ENCODE measurements at places on chromosomes 11 and 22.

DNA sequence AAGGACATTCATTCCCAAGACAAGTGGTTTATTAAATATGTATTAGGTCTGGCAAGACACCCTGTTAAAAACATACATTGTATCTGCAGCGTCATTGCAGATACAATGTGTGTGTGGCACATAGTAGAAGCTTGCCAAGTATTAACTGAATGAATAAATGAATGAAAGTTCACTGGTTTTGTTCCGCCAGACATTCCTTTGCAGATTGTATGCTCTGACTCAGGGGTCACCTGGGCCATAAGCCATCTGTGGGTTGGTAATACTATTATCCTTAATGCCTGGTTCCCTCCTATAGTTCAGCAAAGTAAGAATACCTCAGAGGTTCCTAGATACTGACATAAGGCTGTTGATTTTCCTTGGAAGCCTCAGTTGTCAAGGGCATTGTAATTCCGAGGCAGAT, 377.3 kb upstream of the CCDC90B start:
- peak; percentile 22 for DNase-seq

DNA sequence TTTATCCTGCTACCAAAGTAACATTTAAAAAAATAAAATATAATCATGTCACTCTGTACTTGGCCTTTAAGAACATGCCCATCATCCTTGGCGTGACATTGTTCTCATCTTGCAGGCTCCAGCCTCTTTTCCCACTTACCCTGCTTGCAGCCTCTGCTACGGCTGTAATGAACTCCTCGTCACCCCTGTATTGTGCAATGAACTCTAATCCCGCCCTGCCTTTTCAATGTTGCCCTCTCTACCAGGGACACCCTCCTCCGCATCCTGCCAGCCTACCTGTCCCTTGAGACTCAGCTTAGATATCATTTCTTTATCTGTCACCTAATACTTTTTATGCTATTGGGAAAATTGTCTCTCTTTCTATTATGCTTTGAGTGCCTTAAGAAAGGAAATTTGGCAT, 12.6 kb upstream of the MMP20 start:
- DNase-seq, result no peak

GRCh38 chr11:63592975-63593395, 21.2 kb downstream of the PLAAT3 start:
- peak; percentile 41 for DNase-seq

DNA sequence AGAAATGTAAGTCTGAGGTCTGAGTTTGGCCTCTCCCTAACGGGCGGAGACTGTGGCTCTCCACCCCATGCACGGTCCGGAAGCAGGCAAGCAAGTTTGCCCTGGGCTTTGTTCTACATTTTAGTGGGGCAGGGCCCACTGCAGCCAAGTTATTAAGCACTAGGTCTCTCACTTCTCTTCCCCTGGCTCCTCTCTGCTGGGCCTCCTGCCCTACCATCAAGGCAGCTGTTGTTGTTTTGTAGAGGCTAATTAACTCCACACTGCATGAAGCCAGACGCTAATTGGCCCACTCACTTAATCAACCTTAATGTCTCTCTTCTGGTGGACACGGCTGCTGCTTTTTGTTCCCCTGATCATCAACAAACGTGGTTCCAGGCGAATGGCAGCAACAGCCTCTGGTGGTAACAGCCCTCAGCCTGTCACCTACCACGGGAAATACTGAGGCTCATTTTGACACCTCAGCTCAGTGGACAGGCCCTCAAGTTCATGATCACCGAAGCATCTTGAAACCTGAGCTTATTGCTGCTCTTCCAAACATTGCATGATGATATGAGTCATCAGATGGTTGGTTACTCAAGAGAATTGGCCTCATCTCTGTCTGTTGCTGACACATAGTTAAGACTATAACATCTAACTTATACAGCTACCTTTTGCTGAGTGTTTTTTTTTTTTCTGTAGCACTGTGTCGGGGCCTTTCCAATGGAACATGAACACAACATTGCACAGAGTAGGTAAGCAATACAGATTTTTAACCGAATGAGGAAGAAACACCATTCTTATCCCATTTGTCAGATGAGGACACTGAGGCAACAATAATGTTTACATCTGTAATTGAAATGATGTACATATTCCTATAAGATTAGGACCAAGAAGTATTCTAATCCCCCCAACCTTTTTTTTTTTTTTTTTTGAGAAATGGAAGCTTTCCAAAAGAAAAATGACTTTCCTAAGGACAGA, 20.8 kb upstream of the LMO2 start:
- DNase-seq, result peak; percentile 96

DNA sequence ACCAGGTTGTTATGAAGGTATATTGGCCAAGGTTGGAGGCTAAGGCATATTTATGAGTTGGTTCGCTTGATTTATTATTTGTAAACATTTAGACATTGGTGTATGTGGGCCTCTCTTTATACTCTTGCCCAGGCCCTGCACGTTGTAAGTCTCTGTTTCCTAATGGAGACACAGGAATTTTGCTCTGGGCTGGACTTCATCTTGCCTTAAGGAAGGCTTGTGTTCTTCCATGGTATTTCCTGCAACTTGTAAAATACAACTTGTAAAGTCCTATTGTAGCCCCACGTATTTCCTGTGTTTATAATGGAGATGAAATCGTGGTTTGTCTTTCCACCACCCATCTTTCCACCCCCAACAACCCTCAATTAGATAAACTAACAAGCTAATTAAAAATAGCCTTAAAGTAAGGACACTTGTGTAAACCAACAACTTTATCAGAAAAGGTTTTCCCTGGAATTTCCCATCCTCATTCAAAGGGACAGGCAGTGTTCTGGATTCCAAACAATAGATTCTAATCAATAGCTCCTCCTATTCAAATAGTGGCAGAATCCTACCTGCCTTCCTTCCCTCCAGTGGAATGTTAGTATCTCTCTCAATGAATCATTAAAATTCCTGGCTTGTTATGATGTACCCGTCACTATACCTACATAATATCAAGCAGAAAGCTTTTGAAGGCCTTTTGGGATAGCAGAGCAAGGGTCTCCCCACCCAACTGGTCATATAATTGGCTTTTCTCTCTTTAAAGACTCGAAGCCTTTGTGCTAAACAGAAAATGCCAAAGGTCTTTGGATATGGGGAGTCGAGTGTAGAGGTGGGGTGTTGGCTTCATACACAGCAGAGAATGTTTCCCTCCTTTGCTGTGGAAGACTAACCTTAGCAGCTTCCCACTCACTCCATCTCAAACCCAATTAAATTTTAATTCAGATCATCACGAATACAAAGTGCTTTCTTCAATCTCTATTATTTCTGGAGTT, 77.1 kb downstream of the UBASH3B start:
- no peak for DNase-seq

DNA sequence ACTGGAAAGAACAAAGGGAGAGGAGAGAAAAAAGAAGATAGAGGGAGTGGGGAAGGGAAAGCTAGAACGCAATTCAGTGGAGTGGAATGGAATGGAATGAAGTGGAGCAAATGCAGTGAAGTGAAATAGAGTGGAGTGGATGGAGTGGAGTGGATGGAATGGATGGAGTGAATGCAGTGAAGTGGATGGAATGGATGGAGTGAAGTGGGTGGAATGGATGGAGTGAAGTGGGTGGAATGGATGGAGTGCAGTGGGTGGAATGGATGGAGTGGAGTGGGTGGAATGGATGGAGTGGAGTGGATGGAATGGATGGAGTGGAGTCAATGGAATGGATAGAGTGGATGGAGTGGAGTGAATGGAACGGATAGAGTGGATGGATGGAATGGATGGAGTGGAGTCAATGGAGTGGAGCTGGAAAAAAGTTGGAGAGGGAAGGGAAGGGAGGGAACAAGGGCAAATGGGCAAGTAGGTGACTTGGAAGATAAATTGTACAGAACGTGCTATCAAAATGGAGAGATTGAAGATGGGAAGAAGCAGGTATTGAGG, 13.9 kb downstream of the IFITM10 start:
- DNase-seq, result no peak

- no peak for DNase-seq
Measured at GRCh38 chr11:2308713-2309112, 6.9 kb downstream of the TSPAN32 start.

DNA sequence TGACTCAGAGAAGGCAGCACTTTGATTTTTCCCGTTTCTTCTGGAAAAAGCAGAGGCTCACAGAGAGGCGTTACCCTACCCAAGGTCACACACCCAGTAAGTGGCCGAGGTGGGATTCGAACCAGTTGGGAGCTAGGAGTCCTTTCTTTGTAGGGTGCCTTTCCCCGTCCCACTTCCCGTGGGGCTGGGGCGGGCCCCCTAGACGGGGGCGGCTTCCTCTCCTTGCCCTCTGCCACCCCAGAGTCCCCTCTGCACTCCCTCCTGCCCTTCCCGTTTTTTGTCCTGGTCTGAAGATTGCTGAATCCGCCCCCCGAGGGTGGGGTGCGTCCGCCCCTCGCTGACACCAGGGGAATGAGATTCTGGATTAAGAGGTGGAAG, 747 bp downstream of the TPCN2 start:
- no peak for DNase-seq

DNA sequence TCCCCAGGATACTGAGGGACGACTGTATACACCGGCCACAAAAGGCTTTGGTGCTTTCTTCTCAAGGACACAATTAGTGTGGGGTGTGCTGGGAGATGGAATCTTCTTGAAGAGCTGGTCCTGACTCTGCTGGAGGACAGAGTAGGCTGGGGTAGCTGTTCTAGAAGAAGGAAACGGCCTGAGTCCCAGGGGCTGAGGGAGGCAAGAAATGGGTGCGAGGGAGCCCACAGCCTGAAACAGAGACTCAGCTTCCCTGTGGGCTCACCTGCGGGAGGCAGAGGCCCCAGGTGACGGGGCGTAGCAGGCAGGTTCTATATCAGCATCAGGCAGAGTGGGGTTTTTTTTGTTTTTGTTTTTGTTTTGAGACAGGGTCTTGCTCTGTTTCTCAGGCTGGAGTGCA, 36.6 kb downstream of the PARVG start:
- DNase-seq, result no peak

GRCh38 chr11:86547727-86548126, 124.7 kb downstream of the ME3 start:
- no peak for DNase-seq

DNA sequence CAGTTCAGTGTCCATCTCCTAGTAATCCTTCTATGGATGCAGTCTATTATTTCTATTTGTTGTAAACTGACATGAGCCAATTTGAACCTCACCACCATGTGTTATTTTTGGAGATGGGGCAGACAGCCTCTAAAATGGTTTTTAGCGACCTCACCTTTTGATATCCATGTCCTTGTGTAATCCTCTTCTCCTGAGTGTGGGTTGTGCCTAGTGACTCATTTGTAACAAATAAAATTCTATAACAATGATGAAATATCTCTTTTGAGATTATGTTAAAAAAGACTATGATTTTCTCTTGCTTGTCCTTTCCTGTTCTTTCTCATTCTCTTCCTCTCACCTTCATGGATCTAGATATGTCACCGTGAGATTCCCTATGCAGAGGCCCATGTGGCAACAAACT, 554.6 kb upstream of the ANO3 start:
- DNase-seq, result no peak

GRCh38 chr11:128098781-128099180, 488.6 kb downstream of the ETS1 start:
- no peak for DNase-seq

GRCh38 chr11:9823439-9823838, 159.6 kb downstream of the SWAP70 start:
- no peak for DNase-seq

DNA sequence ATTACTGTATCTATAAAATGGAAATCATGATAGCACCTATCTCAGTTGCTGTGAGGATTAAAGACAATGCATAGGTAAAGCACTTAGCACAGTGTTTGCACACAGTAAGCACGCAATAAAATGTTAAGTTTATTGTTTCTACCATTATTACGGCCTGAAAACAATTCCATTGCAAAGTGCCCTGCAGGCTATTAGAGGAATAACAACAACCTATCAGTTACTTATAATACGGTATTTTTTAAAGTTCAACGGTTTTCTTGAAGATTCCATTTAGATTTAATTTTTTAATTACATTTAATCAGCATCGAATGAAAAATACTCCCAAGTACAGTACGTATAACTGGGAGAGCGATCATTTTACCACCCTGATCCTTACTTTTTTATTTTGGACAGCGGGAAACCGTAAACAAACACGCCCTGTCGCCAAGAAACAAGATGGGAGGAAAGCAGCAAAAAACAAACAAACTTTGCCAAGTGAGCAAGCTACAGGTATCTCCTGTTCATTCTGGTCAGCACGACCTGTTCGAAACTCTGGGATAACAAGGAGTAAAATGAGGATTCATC, 893 bp downstream of the SLC36A4 start:
- peak; percentile 49 for DNase-seq

DNA sequence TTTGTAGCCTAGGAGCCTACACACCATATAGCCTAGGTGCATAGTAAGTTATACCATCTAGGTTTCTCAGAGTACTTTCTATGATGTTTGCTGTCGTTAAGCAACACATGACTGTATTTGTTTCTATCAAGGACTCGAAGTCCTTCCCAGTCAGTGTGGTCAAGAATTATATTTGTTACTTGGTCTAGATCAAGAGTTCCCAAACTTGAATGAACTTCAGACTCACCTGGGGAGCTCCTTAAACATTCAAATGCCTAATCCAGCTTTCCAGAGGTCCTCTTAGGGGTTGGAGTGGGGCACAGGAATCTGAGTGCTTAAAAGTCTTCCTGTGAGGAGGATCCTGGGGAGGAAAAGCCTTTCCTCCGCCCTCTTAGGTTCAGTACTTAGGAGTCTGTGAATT, 41.5 kb upstream of the PAMR1 start:
- no peak for DNase-seq

GRCh38 chr11:131204765-131205380, 165.5 kb upstream of the NTM start:
- DNase-seq, result no peak

- peak; percentile 59 for DNase-seq
Measured at GRCh38 chr11:61551634-61552033, 29.2 kb downstream of the SYT7 start.

DNA sequence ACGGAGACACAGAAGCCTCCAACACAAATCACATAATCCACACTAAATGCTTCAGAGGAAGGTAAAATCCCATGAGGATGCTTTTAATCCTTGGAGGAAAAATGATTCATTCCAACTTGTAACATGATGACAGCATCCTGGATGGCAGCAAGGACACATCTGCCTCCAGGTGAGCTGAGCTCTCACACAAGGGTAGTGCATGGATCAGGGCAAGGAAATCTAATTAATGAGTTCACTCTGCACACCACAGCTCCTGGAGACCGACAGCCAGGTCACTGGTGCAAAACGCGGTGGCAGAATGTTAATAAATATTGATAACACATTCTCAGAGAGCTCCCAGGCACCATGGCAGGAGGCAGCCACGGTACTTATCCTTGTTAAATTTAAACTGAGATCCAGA, 40.3 kb upstream of the CYP2D6 start:
- DNase-seq, result no peak
